ENCODE measurements at places on chromosomes 2 and 18. TPM values are rescaled to one million over a fixed set of nuclear protein-coding genes. Genes with fewer than 3 reads are reported as not detected.

DNA sequence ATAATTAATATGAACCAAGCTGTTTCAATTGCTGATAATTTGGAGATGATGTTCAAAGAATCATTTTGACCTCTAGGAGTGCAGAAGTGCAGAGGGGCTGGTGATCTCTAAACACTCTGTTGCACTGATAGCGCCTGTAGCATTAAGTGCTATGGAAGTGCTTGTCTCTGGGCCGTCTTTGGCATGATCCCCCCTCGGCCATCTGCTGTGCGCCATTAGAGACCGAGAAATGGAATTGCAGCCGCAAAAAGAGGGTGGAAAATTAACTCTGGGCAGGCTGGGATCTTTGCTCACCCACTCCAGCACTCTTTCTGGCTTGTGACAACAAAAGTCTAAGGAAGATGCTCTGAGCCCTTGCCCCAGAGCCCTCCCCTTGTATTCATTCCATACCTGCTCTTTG lies 23.4 kb downstream of the AKAIN1 start:
- H3K4me1 ChIP-seq, result no peaks in the 10 kb centered on the region
- no peak for DNase-seq
- no peaks in the 10 kb centered on the region for H3K36me3 ChIP-seq
- no peaks in the 10 kb centered on the region for H3K27me3 ChIP-seq

- no peak overlapping the region for H3K4me3 ChIP-seq
- no peaks in the 10 kb centered on the region for H3K36me3 ChIP-seq
- no peaks in the 10 kb centered on the region for H3K27me3 ChIP-seq
- no peak for DNase-seq
- no peak overlapping the region for H3K27ac ChIP-seq
Measured at GRCh38 chr2:63497576-63497975, 90.7 kb downstream of the WDPCP start.

- DNase-seq, result no peak
- no peaks in the 10 kb centered on the region for H3K4me1 ChIP-seq
- no peak overlapping the region for H3K4me3 ChIP-seq
- no peak overlapping the region for H3K27ac ChIP-seq
Measured at GRCh38 chr2:2059199-2059598, 271.9 kb downstream of the MYT1L start.

FABP1 gene
- not detected for total RNA-seq

DNA sequence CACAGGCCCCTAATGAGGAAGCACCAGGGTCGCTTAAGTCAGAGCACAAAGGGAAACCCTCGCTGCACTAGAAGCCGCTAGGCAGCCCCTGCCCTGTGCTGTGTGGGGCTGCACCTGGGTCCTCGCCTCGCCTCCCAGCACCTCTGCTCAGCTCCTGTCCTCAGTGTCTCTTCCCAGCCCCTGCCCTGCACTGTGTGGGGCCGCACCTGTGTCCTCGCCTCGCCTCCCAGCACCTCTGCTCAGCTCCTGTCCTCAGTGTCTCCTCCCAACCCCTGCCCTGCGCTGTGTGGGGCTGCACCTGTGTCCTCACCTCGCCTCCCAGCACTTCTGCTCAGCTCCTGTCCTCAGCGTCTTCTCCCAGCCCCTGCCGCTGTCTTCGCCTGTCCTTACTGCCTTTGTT lies 342.8 kb downstream of the EIPR1 start:
- no peaks in the 10 kb centered on the region for H3K4me1 ChIP-seq
- H3K27ac ChIP-seq, result no peak overlapping the region
- no peak overlapping the region for H3K4me3 ChIP-seq
- no peak for DNase-seq
- no peaks in the 10 kb centered on the region for H3K27me3 ChIP-seq

GRCh38 chr2:96403481-96403880 lies 67.9 kb downstream of the NCAPH start:
- H3K4me3 ChIP-seq, result no peak overlapping the region
- H3K27ac ChIP-seq, result no peak overlapping the region
- H3K4me1 ChIP-seq, result peaks cover 10% of the 10 kb centered on the region
- no peak for DNase-seq
- H3K36me3 ChIP-seq, result no peaks in the 10 kb centered on the region
- H3K27me3 ChIP-seq, result no peaks in the 10 kb centered on the region

CLEC4F gene
- total RNA-seq, result not detected
